ENCODE measurements at places on chromosomes 6 and 20. TPM values are rescaled to one million over a fixed set of nuclear protein-coding genes. Genes with fewer than 3 reads are reported as not detected.

ECT2L gene
- total RNA-seq, result not detected

DNA sequence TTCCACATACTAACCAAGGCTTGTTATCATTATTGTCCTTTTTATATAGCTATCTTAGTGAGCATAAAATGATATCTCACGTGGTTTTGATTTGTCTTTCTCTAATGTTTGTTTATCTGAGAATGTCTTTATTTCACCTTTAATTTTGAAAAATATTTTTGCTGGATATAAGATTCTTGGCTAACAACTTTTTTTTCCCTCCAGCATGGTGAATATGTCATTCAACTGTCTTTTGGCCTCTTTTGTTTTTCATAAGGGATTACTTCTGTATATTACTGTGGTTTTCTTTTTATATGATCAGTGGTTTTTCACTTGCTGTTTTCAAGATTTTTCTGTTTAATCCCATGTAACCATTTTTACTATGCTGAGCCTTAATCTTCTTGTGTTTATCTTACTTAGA, 141.0 kb downstream of the GRM1 start:
- H3K27ac ChIP-seq, result no peak overlapping the region
- no peaks in the 10 kb centered on the region for H3K36me3 ChIP-seq
- H3K27me3 ChIP-seq, result no peaks in the 10 kb centered on the region
- DNase-seq, result no peak
- H3K4me3 ChIP-seq, result no peak overlapping the region

GHRH gene
- not detected for total RNA-seq

NXT1 gene
- 28.8 TPM for total RNA-seq

All from activated B cell treated with CpG ODN at 0.5 μM for 24 hours (primary cell).